Lung microvascular endothelial cell (primary cell): ENCODE measurements at places on chromosomes 12 and 14.

DNA sequence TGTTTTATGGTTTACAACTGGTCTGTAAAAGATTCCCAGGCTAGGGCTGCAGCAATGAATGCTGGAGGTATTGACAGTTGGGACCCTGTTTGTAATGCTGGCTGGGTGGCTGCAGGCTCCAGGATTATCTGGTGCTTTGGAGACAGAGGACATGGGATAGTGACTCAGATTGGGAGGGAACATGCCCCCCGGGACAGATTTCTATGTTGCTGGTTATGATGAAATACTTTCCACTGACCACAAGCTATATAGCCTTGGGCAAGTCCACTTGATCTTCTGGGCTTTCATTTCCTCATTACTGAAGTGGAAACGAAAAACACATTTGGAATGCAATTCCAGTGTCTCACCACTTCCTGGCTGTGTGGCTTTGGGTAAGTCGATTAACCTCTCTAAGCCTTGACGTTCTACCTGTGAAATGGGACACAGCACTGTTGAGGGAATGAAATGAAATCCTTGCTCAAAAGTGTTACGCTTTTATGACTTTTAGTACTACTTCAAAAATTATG lies 6.3 kb upstream of the TPCN1 start:
- peak; percentile 93 for DNase-seq

- peak; percentile 90 for DNase-seq
Observed at GRCh38 chr12:121124402-121125109, 8.1 kb upstream of the P2RX7 start.

DNA sequence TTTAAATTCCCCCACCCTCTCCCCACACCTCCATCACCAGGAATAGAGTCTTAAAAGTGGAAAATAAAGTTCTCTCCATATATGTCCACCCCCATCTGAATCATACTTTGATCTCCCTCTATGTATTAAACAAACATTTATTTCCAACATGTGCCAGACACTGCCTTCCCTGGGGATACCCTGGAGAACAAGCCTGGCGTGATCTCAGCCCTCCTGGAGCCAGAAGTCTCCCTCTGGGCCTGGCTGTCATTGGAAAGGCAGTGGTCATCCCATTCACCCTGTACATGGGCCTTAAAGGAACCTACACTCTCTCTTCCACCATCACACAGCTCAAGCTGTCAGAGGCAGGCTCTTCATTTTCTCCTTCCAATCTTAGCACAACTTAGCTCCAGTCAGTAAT lies 143.6 kb downstream of the EMP1 start:
- DNase-seq, result no peak

GRCh38 chr12:49824895-49825294 lies 3.3 kb downstream of the NCKAP5L start:
- DNase-seq, result peak; percentile 11

DNA sequence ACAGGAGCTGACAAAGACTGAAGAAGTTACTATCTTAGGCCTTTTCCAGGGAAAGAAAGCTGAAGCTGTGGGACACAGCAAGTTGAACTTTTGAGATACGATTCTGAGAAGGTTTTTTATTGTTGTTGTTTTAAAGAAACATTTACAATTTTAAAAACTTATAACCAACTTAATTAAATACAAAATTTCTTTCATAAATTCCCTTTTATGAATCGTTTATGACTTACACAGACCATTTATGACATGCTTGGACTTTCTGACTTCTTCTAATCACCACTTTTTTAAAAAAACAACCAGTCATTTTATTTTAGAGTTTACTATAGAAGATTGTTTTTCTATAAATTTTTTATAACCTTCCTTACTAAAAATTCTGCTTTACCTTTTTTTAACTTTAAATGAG lies 68.7 kb downstream of the DHRS2 start:
- no peak for DNase-seq

GRCh38 chr12:50558970-50559369 lies 54.2 kb downstream of the DIP2B start:
- no peak for DNase-seq

GRCh38 chr14:55350461-55350860 lies 61.2 kb downstream of the ATG14 start:
- DNase-seq, result no peak

- DNase-seq, result no peak
Observed at GRCh38 chr12:44525806-44526654, 350.1 kb downstream of the NELL2 start.

GRCh38 chr14:74712499-74713394 lies at the start of the genes AREL1 and FCF1:
Gene AREL1 (minus strand): TSS chr14:74713080. CDS start chr14:74685615, 27,465 bp downstream.
Gene FCF1 (plus strand): TSS chr14:74713144. CDS start chr14:74713198, 54 bp downstream.
- DNase-seq, result peak; percentile 92

- no peak for DNase-seq
Observed at GRCh38 chr12:16523284-16523950, 82.5 kb downstream of the LMO3 start.

- DNase-seq, result no peak
Observed at GRCh38 chr12:91043408-91043807, 14.4 kb downstream of the KERA start.

- DNase-seq, result no peak
Observed at GRCh38 chr12:30858471-30858870, 68.1 kb upstream of the TSPAN11 start.

DNA sequence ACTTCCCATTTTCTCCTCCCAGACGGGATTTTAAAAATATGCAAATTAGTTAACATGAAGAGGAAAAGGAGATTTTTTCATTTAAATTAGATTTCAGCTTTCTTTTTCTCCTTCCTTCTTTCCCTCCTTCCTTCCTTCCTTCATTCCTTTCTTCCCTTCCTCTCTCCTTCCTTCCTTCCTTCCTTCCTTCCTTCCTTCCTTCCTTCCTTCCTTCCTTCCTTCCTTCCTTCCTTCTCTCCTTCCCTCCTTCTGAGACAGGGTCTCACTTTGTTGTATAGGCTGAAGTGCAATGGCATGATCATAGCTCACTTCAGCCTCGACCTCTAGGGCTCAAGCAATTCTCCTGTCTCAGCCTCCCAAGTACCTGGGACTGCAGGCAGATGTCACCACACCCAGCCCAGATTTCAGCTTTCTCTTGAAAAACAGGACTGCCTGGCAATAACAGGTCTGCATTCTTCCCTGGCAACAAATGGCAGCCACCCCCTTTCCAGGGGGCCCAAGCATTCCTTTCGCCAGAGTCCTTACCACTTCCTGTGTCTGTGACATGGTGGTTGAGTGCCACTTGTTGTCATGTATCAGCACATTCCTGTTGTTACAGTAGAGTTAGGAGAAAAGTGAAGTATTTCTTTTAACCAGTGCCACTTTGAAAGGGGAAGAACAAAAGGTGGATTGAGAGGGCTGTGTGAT lies 119.1 kb downstream of the PTPN11 start:
- DNase-seq, result no peak

- peak; percentile 77 for DNase-seq
Observed at GRCh38 chr12:51593539-51593938, 2.5 kb downstream of the SCN8A start.

GRCh38 chr12:4052691-4053090 lies 179.5 kb upstream of the PARP11 start:
- DNase-seq, result no peak

DNA sequence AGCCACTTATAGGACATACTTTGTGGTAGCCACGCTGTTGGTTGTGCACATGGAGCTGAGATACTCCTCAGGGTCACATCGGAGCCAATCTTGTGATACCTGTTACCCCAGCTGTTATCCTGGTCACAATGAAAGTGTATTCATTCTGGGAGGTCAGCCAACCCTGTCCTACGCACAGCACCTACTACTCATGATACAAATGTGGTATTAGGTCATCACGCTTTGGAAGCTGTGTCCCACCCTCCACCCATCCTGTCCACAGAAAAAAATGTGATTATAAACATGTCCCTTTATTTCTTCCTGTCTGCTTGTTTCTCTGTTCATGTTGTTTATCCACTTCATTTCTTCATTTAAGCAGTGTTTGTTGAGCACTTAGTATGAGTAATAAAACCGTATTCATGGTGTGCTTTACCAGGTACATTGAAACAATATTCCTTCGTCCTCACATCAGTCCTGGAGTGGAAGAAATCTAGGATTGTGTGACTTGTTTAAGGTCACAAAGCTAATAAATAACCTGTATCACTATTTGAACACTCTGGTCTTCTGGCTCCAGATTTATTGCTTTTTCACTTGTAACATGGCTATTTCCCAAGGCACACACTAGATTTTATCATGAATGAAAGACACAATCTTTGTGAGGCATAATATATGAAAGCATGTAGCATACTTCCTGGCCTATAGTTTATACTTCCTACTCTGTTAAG lies 73.1 kb downstream of the DERA start:
- peak; percentile 56 for DNase-seq

DNA sequence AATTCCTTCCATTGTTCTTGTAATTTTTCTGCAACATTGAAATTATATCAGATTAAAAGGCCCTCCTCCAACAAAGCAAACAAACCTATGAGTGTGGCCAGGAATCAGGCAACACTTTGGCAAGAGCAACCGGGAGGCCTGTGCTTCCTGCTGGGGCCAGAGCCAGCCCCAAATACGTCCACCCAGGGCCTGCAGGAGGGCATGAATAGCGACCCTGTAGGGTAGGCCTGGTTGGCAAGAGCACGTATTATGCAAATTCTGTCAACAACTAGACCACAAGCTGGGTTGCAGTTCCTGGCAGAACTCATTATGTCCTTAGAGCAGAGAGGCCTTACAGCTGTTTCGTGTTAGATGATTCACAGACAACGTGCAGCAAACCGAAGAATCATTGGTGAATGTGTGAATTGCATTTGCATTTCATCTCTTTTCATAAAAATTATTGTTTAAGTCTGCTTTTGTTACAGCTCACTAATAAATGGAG lies 26.9 kb upstream of the LGALS3 start:
- peak; percentile 93 for DNase-seq
